Fibroblast of upper back skin (primary cell): ENCODE measurements at places on chromosomes 12 and 14.

GRCh38 chr14:59183150-59183549 is 5.3 kb upstream of the DAAM1 start:
- DNase-seq: no peak

DNA sequence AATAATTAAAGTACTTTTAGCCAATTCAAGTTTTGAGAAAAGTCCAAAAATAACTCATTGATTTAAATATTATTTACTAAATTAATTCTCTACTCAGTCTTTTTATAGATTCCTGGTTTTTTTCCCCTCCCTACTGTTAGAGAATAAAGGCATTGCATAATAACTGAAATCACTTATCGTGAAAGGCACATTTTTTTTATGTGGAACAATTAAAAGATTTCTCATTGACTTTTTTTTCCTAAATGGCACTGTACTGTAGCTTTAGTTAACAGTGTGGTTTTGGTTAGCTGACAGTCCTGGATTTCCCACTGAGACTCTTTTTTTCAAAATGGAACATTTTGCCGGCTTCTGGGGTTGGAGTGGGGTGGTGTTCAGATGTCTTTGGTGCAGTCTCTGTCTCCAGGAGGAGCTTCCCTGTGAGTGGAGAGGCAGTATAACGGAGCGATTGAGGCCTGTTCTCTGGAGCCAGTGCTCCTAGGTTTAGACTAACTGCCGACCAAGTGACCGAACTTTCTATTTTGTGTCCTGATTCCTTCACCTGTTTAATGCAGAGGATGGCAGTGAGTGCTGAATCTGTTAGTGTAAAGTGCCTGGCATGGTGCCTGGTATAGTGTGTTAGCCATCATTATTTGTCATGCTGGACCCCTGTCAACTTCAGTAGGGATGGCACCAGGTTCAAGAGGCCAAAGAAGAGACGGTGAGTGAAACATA is 117.7 kb downstream of the ADCK1 start:
- DNase-seq: no peak

- peak; percentile 6 for DNase-seq
Measured at GRCh38 chr14:27305441-27305945, 707.7 kb upstream of the NOVA1 start.

DNA sequence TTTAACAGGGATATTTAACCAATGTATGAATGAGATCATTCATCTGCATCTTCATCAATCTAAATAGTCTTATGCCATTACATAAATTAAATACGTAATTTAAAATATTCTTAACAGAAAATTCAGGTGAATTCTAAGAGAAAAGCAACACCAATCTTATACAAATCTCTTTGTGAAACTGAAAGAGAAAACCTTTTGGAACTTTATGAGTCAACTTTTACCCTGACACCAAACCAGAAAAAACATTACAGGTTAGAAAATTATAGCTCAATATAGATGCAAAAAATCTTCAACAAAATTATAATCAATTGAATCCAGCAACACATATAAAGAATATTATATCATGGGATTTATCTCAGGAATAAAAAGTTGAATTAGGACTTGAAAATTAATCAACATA is 3.4 kb downstream of the GLIPR1L1 start:
- no peak for DNase-seq

DNA sequence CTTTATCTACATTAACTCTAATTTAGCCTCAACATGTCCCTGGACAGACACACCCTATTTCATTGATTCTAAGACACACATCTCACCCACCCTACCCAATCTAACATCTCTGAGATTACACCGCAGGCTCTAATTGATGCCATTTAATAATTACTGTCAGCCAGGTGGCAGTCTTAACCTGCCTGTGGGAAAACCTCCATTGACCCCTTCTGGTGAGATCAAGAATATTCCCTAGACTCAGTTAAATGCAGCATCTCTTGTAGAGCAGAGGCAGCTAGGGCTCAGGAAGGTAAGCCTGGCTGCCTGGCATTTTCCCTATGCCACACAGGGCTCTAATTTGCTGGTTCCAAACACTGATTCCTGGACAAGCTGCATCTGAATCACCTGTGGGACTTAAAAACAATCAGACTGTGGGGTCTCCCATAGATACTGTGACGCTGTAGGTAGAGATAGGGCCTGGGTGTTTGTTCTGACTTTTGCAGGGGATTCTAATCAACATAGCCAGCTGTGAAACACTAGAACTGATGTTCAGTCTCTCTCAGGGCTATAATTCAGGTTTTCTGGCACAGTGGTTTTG is 14.3 kb downstream of the MCRS1 start:
- DNase-seq: no peak

GRCh38 chr14:43041976-43042375 is 1435.3 kb downstream of the LRFN5 start:
- no peak for DNase-seq

DNA sequence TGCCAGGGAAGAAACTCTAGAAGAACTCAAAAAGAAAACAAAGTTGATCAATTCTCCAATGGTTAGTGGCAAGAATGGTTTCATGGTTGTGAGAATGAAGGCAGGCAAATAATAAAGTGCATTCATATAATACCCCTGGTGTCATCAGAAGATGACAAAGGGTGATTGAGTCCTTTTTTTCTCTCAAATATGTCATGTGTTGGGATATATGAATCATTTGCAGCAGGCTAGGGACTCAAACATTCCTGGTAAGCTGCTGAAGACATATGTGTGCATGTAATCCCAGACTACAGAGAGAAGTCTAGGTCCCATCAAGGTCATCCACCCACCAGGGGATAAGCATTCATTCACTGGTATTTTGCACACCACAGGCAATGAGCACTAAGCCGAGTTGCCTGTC is 82.4 kb upstream of the MYF6 start:
- peak; percentile 67 for DNase-seq

DNA sequence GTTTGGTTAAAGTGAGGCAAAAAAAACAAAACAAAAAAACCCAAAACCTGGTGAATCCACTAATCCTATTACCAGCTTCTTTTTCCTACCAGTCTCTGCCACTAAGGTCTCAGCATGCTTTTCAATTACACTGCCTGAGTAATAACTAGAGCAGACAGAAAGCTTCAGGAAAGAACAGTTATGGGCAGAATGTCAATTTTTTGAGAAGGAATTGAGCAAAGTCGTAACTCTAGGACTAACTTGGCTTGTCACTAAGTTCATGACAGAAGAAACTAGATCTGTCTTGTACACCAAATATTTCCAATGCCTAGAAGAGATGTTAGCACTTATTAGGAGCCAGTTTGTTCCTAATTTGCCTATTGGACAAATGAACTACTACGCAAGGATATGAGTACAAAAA is 148.8 kb upstream of the CNOT2 start:
- DNase-seq: peak; percentile 12

- DNase-seq: peak; percentile 44
Measured at GRCh38 chr12:119940897-119941296, 48.1 kb upstream of the BICDL1 start.

- no peak for DNase-seq
Measured at GRCh38 chr12:49824416-49824815, 3.8 kb downstream of the NCKAP5L start.
